Naive thymus-derived CD8-positive, alpha-beta T cell (primary cell): ENCODE measurements at places on chromosomes 1 and 21. TPM values are rescaled to one million over a fixed set of nuclear protein-coding genes. Genes with fewer than 3 reads are reported as not detected.

The GUCA2A gene
- polyA plus RNA-seq, result not detected

The DCST2 gene
- polyA plus RNA-seq, result not detected

The PROX1 gene
- not detected for polyA plus RNA-seq

The ZBTB8OS gene
- polyA plus RNA-seq, result 53.2 TPM

The IBA57 gene
- 4.2 TPM for polyA plus RNA-seq

The BCAN gene
- polyA plus RNA-seq, result not detected

The DMBX1 gene
- polyA plus RNA-seq, result not detected

The FAM163A gene
- polyA plus RNA-seq, result not detected

The CFHR3 gene
- not detected for polyA plus RNA-seq

The CHODL gene
- 1.2 TPM for polyA plus RNA-seq

The INSRR gene
- polyA plus RNA-seq, result not detected

The FCRL3 gene
- polyA plus RNA-seq, result 1.3 TPM

The WNT4 gene
- polyA plus RNA-seq, result not detected

The RAB3B gene
- not detected for polyA plus RNA-seq

The PGLYRP3 gene
- polyA plus RNA-seq, result not detected

The DTL gene
- polyA plus RNA-seq, result 0.62 TPM

The DSCAM gene
- polyA plus RNA-seq, result not detected

The TTC4 gene
- 22.6 TPM for polyA plus RNA-seq

The RBM11 gene
- 3.2 TPM for polyA plus RNA-seq

The OR10Z1 gene
- polyA plus RNA-seq, result not detected

The FAM110D gene
- not detected for polyA plus RNA-seq

The EVA1C gene
- 11.2 TPM for polyA plus RNA-seq

The HEYL gene
- not detected for polyA plus RNA-seq

The FNBP1L gene
- polyA plus RNA-seq, result 0.16 TPM

The CLCA2 gene
- not detected for polyA plus RNA-seq

The CRP gene
- polyA plus RNA-seq, result not detected

The PTGS2 gene
- polyA plus RNA-seq, result not detected

The RGS8 gene
- polyA plus RNA-seq, result not detected

The F13B gene
- polyA plus RNA-seq, result not detected

The NR5A2 gene
- polyA plus RNA-seq, result not detected

The CELA2B gene
- polyA plus RNA-seq, result not detected

The UBQLN4 gene
- polyA plus RNA-seq, result 7.6 TPM

The SMCP gene
- not detected for polyA plus RNA-seq

The IFI44 gene
- 6.9 TPM for polyA plus RNA-seq

The COL18A1 gene
- polyA plus RNA-seq, result 9.9 TPM

The COL9A2 gene
- 0.76 TPM for polyA plus RNA-seq

The ATP1A1 gene
- polyA plus RNA-seq, result 59.1 TPM

The KCNA3 gene
- 66.4 TPM for polyA plus RNA-seq

The KIF2C gene
- polyA plus RNA-seq, result 0.61 TPM

The PRKACB gene
- 120 TPM for polyA plus RNA-seq

The C8A gene
- polyA plus RNA-seq, result not detected

The PPT1 gene
- 237 TPM for polyA plus RNA-seq

The TFAP2E gene
- 0.40 TPM for polyA plus RNA-seq

The DMAP1 gene
- polyA plus RNA-seq, result 44.4 TPM

The SMPDL3B gene
- polyA plus RNA-seq, result not detected

The CLDN8 gene
- not detected for polyA plus RNA-seq

The TNFRSF4 gene
- 0.30 TPM for polyA plus RNA-seq

The SHISAL2A gene
- polyA plus RNA-seq, result 12.1 TPM

The TEX50 gene
- polyA plus RNA-seq, result not detected

The S100A7 gene
- polyA plus RNA-seq, result not detected

The NFASC gene
- not detected for polyA plus RNA-seq

The MX2 gene
- 49.6 TPM for polyA plus RNA-seq

The S100B gene
- 92.4 TPM for polyA plus RNA-seq

The C1orf185 gene
- polyA plus RNA-seq, result not detected

The S100A7A gene
- polyA plus RNA-seq, result not detected
